ENCODE measurements at places on chromosomes 5 and 9.

DNA sequence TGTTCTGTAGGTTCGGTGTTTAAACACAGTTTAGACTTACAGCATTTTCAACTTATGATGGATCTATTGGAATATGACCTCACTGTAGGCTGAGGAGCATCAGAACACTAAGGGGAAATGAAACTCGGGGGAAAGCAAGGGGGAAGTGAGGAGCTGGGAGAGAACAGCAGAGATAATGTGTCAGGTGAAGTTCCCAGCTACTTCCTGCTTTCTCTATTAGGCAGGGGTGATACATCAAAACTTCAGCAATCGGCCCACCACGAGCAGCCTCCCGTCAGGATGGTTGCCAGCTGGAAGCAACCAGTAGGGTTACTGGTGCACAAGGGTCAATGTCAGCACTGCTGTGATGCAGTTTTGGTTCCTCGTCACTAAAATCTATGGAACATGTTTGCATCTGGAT is 34.3 kb downstream of the FAT2 start:
- DNase-seq, result no peak

- no peak for DNase-seq
Measured at GRCh38 chr9:19947996-19948395, 159.2 kb upstream of the SLC24A2 start.

- DNase-seq, result no peak
Measured at GRCh38 chr9:16417749-16418148, 452.7 kb downstream of the BNC2 start.

GRCh38 chr5:63128018-63128417 is 549.4 kb downstream of the LRRC70 start:
- no peak for DNase-seq

- DNase-seq, result no peak
Measured at GRCh38 chr5:130875656-130876055, 289.4 kb downstream of the HINT1 start.

DNA sequence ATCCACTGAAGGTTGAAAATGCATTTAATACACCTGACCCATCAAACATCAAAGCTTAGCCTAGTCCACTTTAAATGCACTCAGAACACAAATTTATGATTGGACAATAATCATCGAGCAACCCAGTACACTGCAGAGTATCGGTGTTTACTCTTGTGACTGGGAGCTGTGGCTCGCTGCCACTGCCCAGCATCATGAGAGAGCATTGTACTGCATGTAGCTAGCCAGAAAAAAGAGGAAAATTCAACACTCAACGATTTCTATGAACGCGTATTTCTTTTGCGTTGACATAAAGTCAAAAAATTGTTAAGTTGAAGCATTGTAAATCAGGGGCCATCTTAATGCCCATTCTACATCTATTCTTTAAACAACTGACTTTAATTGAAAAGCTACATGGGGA is 95.1 kb upstream of the CD180 start:
- no peak for DNase-seq

- peak; percentile 6 for DNase-seq
Measured at GRCh38 chr5:67287510-67288268, 91.1 kb upstream of the CD180 start.

GRCh38 chr5:675111-675870 is 17.9 kb downstream of the TPPP start:
- no peak for DNase-seq

DNA sequence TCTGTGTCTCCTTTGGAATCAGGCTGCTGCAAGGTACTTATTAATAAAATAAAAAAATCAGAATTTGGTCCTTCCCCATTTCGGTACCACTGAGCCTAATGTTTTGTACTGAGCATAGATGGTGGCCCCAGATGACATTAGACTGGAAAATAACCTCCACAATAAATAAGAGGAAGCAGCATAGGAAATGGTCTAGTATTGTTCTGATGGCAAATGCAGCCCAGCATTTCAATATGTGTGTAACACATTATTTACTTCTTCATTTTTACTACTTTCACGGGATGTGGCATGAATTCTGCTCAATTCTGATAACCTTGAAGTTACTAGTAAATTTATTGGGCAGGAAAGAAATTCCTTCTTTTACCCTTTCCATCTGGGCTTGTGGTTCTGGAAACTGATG is 295.6 kb downstream of the ADGRV1 start:
- no peak for DNase-seq

- no peak for DNase-seq
Measured at GRCh38 chr5:1315018-1315708, 20.3 kb upstream of the TERT start.

DNA sequence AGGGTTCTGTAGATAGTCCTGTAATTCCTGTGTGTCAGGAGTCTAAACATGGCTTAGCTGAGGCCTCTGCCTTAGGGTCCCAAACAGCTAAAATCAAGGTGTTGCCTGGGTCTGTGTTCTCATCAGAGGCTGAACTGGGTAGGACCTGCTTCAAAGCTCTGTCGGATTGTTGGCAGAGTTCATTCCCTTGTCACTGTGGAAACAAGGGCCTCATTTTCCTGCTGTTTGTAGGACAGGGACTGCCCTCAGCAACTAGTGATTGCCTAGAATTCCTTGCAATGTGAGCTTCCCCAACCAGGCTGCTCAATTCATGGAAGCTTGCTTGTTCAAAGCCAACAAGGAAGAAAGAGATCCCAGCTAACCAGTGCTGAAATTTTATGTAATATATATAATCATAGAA is 283.2 kb downstream of the DNAH5 start:
- no peak for DNase-seq

DNA sequence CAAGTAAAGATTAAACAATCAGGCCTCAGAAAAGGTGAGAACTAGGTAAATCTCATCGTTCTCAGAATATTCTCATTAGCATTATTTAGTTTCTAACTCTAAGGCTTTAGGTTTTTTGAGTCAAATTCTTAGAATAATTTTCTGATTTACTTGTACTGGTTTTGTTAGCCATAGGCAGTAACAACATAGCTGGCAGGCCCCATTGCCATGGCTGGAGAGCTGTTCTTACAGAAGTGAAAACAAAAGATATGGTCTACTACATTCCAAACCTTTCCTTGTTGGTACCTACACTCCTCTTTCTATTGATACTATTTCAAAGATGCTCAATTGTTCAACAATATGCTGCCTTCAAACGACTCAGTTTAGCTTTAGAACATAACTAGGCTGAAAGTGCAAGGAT is 27.3 kb downstream of the IFNW1 start:
- DNase-seq, result no peak

DNA sequence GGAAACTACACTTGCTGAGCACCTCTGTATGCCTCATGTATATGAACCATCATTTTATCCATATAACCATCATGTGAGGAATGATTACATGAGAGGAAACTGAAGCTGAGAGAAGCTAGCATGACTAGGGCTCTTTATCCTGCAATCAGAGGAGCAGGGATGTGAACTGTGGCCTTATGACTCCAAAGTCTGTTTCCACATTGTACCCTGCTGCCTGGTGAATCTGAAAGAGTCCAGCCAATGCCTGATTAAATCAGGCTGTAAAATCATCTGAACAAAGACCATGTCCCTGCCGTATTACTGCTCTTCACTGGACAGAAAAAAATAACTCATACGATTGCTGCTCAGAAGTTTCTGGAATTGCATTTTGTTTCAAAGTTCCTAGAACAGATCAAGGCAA is 67.0 kb downstream of the LPAR1 start:
- no peak for DNase-seq

- no peak for DNase-seq
Measured at GRCh38 chr5:179357031-179357430, 11.8 kb upstream of the ADAMTS2 start.

GRCh38 chr9:69347607-69348006 is 22.6 kb downstream of the ENTREP1 start:
- no peak for DNase-seq

DNA sequence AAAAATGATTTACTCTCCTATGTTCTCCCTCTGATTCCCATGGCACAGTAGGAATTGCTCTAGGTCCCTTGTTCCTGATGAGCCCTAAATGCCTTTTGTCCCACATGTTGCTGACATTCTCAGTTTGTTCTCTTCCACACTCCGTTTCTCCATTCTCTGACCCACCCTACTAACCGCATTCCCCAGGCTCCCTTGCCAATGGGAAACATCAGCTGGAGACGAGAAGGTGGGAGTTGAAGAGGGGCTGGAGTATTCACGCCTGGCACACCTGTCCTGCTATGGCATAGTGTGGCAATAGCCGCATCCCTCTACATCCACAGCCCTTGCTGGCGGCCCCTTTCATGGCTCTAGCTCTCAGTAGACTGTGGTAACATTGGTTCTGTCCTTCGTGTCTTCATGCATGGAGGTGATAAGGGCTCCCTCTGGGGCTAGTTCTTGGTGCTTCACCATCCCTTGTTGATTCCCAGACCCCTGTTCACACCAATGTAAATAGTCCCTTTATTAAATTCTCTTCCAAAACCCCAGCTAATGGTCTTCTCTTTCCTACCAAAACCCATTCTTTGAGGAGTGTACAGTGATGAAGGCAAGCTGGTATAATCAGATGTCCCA is 16.4 kb upstream of the ARL15 start:
- no peak for DNase-seq

DNA sequence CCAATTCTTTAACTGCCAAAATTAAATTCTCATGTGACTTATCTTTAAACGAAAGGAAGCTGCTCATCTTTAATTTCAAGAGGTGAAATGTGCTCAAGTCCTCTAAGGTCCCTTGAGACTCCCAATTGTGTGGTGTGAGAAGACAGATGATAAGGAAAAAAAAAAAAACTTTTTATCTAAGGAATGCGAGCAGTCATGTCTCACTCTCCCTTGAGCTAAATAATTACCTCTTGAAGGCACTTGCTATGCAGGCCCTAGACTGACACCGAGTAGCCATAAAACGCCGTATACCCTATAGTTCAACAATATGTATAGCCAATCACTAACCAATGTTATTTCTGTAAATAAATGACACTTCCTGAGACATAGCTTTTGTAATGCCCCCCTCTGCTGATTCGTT is 1.5 kb upstream of the DTWD2 start:
- no peak for DNase-seq

- no peak for DNase-seq
Measured at GRCh38 chr5:41334758-41335157, 121.4 kb upstream of the C6 start.

GRCh38 chr9:99633265-99633664 is 188.4 kb upstream of the NR4A3 start:
- DNase-seq, result no peak

- peak; percentile 15 for DNase-seq
Measured at GRCh38 chr5:7690557-7690956, 160.4 kb downstream of the CFAP90 start.

DNA sequence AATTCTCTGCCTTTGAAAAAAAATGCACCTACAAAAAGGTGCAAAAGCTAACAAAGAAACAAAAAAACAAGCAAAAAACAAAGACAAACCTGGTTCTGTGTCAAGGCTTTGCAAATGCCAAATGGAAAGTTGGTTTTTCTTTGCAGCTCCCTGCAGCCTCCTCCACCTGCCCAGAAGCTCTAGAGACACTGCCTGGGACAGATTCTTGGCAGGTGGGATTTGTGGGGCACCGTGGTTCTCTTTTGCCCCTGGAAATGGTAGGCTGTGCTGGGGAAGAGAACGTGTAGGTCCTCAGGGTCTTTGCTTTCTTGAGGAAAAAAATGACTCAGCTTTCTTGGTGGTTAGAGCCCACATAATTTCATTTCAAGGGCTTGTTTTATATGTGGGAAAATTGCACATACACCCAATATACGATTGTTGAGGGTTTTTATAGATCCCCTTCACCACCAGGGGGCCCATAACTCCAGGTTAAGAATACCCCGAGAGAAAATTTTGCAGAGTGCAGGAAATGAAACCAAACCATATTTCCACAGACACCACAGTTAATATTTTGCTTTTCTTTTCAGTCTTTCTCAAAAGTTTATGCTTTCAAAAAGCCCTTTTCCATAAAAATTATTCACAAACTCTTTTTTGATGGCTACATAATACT is 58.7 kb downstream of the NXNL2 start:
- DNase-seq, result peak; percentile 67

Measured in NCI-H82 (cell line).